Omental fat pad (tissue), 4 donors: ENCODE measurements at places on chromosomes 7 and 10. TPM values are rescaled to one million over a fixed set of nuclear protein-coding genes. Genes with fewer than 3 reads are reported as not detected.

DNA sequence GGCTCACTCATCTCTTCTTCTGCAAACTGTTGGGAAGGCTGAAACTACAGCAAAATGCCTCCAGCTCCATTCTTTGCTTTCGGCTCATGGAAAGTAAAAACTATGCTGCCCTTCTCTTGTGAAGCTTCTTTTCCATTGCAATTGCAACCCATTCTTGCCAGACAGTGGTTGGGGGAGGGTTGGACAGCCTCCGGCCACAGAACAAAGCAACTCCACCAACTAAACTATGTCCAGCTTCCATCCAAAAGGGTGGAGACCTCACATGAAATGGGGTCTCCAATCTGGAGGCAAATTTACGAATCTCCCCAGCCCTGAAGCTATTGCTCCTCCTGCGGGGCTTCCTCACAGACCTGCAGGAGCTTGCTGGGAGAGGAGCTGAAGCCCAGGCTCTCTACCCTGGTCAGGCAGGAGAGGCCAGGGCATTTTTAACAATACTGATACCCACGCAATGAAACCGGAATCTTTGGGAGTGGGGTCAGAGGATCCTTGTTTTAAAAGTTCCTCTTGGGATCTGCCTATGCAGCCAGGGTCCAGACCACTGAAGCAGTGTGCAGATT lies 549 bp downstream of the GPNMB start:
- DNase-seq = no peak

The STEAP2 gene
- total RNA-seq = 10.9 TPM

The CDCA7L gene
- 20.0 TPM for total RNA-seq

DNA sequence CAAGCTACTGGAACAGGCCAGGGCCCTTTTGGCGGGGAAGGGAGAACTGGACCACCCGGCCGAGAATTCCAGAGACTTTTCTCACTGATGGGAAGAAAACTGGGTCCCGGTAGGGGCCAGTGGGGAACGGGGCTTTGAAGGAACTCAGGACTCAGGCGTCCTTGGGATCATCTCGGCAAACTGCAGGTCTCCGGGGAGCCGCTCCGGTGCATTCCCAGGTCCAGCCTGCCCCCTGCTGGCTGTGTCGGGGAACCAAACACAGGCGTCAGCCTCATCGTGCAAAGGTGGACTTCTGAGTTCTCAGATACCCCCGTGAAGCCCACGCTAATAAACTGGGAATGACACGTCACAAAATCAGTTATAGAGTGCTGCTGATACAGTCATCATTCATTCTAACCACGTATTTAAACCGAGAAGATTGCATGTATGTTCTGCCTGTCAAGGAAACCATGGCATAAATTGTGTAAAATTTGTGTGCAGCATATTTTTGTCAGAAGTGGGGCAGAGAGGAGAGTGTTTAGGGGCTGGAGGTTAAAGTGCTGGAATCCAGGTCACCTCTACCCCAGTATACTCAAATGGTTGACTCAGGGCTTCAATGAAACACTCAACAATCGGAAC lies 76.1 kb upstream of the CPXM2 start:
- DNase-seq = peak; percentile 41

GRCh38 chr7:50826371-50827172 lies 43.9 kb upstream of the GRB10 start:
- DNase-seq = no peak

GRCh38 chr10:69721690-69722310 lies 79.9 kb upstream of the COL13A1 start:
- DNase-seq = no peak

The LLCFC1 gene
- not detected for total RNA-seq
